ENCODE measurements at places on chromosomes 1 and 21.
A peak's percentile ranks its signal among the peaks of the same experiment; 100 is the strongest.

DNA sequence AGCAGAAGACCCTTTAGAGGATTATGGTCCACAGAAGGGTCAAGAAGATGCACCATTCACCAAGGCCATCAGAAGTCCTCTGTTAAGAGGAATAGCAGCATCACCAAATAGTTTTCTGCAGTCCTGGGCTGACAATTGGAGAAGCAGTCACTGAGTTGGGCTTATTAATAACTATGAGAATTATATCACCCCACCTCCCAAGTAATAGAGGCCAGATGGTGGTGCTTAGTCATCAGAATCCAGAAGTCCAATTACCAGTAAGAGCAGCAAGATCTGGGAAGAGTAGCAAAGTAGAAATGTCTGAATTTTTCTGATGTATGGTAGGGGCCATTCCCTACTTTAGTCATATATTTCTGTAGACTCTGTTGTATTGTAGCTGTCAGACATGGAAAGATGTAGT, 6.1 kb upstream of the PSMA5 start:
- DNase-seq: no peak

- DNase-seq: peak; percentile 71
These were observed 21.9 kb upstream of the ARF1 start for GRCh38 chr1:228060458-228061190.

DNA sequence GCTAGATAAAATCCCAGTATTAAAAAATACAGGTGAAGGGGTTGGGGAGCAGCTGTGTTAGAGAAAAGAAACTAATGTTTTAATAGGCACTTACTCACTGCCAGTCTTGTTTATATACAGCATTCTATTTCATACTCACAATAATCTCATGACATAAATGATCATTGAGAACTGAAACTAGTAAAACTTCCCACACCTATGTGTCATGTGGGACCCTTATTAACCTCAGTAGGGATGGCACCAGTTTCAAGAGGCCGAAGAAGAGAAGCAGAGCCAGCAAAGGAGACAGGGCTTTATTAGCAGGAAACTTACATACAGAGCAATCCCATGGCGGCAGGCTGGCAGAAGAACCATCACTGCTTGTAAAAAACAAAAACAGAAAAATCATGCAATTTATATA, 48.8 kb upstream of the KCNH1 start:
- DNase-seq: no peak

GRCh38 chr1:153354515-153355193, 3.0 kb upstream of the S100A9 start:
- no peak for DNase-seq

DNA sequence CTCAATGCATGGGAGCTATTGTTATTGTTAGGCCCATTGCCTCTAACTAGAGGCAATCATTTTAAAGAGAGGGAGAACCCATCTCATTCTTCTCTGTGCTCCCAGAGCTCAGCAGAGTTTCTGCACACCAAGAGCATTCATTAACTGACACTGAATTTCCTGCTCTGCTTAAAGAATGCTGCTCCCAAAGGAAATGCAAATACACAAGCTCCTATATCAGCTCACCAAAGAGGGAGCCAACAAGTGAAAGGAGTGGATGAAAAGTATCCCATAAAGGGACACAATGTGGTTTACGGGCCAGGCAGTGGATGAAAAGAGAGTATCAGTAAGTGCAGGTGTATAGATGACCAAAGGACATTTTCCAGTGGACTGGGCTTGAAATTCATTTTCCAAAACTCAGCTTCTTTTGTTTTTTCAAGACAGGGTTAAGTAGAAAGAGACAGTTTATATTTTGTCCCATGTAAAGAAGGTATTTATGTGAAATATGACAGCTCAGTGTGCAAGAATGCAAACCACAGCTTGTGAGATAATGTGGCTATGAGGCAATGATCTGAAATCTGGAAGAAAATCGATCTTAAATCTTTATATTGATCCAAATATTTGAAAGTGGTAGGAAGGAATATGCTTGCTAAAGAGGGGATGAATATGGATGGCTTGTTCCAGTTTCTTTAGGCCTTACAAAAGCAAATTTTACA, 207.7 kb upstream of the CAMK1G start:
- DNase-seq: no peak

DNA sequence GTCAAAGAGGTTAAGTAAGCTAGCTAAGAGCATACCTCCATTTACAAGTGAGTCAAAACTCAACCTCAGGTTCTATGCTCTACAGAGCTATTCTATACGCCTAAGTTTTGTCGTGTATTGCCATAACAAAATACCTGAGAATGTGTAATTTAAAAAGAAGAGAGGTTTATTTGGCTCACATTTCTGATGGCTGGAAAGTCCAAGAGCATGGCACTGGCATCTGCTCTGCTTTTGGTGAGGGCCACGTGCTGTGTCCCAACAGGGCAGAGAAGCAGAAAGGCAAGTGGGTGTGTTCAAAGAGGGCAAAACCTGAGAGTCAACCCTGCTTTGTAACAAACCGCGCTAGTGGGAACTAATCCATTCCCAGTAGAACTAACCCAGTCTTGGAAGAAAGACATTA, 60.9 kb upstream of the POU2F1 start:
- DNase-seq: no peak

- DNase-seq: peak; percentile 90
These were observed at the start of gene ACOT11 for GRCh38 chr1:54547601-54548388. Gene ACOT11, plus strand, starts transcription at chr1:54548228. Its CDS starts 82 bp downstream, at chr1:54548310.

Data from mesenteric fat pad (tissue), 1 donor.